Stimulated activated CD4-positive, alpha-beta T cell treated with anti-CD3 and anti-CD28 coated beads, Interleukin-15, amount 100 ng/mL, for 48 hours (primary cell): ENCODE measurements at places on chromosomes 16 and 17.
A peak's percentile ranks its signal among the peaks of the same experiment; 100 is the strongest.

DNA sequence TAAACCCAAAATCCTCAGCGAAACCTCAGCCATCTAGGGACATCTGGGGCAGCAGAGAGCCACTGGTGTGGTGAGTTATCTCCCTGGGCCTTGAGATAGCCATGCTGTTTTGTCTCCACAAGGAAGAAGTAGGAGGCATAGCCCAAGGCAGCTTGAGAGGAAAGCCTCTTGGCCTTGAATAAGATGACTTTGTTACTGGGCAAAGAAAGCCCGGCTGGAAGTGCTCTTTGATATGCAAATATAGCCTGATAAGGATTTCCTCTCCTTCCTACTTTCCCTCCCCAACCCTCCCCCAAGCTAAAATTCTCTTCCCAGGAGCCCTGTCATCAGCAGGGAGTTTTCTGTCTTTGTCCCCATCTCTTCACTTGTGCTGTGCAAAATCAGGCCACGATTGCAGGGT is 694.4 kb downstream of the MAF start:
- no peak for DNase-seq

DNA sequence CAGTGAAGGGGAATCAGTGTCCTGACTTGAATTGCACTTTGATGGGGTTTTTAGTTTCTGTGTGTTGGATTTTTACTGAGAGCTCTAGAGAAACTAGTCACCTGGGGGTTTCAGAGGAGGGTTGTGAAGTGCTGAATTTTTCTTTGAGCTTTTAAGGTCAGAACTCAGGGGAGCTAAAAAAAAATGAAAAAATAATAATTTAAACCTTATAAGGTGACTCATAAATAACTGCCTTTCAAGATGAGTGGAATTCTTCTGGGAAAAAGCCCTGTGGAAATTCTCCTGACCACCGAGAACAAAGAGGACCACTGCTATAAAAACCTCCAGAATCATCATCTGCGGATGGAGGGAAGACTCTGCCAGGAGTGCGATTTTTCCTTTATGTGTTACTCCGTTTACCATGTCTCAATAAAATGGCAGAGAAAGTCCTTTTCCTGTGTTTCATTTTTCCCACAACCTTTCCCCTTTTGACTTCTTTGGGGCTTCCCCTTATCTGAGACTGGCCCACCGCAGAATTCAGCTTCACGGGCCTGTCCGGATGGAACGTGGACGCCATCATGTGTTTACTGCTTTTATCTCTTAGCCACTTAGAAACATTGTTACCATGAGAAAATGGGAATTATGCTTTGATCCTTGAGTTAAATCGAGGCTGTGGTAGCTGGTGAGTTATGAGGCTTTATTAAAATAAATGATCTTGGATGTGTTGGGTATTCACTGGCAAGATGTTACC is 39.7 kb downstream of the RPTOR start:
- DNase-seq = no peak

GRCh38 chr17:37118366-37119137 is 169.8 kb downstream of the AATF start:
- DNase-seq = no peak

DNA sequence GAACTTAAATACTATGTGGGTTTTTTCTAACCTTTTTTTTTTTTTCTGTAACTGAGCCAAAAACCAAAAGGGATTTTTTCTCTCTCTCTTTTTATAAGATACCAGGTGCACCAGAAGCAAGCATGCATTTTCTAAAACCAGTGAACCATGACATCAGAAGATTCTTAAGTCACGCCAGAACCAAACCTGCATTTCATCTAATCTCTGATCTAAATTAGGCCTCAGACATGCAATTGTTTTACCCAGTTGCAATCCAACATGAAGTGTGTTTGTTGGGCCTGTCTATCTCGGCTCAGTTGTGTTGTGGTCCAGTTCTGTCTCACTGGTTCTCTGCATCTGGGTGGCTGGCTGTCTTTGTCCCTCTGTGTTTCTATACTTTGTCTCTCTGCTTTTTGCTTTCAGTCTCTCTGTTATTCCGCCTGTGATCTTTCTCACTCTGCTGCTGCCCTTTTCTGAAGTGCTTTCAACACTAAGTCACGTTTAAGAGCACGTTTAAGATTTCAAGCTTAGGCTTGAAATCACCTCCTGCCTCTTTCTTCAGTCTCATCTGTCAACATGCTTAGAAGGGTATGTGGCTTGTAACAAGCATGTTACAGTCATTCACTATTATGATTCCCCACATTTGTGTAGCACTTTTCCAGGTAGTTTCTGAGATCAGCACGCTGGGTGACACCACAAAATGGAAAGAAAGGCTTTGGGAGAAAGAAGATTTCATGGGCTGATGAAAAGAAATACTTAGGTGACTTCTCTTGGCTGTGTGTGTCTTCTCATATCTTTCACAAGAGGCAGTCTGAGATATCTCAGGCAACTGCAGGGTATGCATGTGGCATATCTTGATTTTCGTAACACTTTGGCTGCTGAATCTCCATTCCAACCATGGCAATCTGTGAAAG is 488.9 kb downstream of the SHISA9 start:
- no peak for DNase-seq

GRCh38 chr16:1154291-1154886 is 1.5 kb downstream of the CACNA1H start:
- no peak for DNase-seq

- DNase-seq = no peak
These were observed 10.1 kb upstream of the ARHGAP23 start for GRCh38 chr17:38418062-38418692.

DNA sequence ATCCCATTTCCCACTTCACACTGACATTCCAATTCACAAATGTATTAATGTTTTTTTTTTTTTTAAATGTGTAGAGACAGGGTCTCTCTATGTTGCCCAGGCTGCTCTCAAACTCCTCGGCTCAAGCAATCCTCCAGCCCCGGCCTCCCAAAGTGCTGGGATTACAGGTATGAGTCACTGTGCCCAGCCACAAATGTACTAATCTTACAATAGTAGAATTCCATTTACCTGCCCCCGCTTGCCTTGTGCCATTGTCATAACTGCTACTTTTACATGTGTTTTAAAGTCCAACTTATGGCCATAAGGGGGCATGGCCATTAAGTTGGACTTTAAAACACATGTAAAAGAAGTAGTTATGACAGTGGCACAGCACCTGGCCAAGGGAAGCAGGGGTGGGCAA is 4.6 kb downstream of the MMP28 start:
- no peak for DNase-seq

- no peak for DNase-seq
These were observed 32.4 kb upstream of the POLR3E start for GRCh38 chr16:22264786-22265185.

GRCh38 chr17:350706-351448 is 1.7 kb downstream of the RPH3AL start:
- no peak for DNase-seq

DNA sequence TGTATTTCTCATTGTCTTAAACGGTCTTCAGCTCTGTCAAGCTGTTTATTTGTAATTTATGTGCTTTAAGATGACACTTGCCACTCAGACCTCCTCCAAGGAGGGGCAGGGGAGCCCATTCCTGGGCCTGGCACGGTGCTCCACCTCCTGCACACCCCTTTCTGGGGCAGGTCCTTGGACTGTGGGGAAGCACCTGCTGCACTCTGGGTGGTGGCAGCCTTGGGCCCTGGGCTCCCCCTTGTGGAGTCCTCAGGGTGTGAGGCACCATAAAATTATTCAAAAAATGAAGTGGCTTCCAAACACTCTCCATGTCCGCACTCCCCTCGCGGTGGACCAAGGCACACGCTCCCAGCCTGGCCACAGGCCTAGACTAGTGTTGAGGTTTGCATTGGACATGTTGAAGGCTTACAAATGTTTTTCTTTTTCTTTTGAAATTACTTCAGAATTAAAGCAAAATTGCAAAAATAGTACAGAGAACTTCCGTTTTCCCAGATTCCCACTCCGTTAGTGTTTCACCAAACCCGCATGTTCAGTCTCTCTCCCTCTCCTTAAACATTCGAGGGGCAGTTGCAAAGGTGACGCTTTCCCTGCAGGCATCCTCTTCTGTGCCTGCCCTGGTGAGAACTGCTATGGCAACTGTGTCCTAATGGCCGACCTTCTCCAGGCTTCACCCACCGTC is 32.4 kb downstream of the FOXK2 start:
- DNase-seq = peak; percentile 71

- no peak for DNase-seq
These were observed 165.1 kb downstream of the ABCC12 start for GRCh38 chr16:47990676-47991075.

DNA sequence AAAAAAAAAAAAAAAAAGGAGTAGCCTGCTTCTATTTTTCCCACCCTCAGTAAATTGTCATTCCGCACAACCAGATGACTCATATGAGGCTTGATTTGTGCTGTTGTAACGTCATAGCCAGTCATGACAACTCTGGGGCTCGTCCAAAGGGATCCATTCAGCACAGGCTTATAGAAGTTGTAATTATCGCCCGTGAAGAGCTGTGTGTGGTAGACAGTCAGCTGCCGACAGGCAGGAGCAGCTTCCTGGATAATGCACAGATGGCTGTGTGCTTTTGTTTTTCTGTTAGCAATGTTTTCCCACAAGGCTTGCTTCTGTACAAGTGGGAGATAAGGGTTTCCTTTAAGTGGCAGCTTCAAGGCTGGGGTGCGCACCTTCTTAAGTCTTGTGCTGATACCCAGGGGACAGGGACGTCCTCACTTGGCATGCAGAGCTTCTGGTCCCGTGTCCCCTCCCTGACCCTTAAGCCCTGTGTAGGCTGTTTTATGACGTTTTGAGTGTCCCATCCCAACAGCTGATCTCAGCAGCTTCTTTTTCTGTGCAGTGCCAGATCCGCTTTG is 26.0 kb downstream of the SNX29 start:
- DNase-seq = no peak

DNA sequence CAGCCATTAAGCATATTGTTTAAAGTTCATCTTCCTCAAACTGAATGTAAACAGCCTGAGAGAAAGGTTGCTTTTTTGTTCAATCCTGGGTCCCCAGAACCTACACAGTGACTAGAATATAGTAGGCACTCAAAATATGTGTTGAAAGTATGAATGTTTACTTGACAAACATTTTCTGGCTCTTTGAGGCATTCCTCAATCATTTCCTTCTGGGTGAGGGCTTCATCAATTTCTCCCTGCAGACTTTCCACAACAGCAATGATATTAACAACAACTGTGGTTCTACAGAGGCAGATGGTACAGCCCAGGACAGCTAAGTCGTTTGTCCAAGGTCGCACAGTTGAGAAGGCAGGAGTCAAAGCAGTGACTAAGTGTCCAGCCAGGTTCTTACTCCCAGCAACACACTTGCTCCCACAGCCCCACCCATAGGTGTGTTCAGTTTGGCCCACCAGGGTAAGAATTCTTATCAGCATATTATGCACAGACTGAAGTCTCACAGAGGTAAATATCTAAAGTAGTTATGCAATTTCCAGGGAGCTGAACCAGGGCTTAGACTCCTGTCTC is 61.1 kb downstream of the HS3ST3B1 start:
- no peak for DNase-seq

DNA sequence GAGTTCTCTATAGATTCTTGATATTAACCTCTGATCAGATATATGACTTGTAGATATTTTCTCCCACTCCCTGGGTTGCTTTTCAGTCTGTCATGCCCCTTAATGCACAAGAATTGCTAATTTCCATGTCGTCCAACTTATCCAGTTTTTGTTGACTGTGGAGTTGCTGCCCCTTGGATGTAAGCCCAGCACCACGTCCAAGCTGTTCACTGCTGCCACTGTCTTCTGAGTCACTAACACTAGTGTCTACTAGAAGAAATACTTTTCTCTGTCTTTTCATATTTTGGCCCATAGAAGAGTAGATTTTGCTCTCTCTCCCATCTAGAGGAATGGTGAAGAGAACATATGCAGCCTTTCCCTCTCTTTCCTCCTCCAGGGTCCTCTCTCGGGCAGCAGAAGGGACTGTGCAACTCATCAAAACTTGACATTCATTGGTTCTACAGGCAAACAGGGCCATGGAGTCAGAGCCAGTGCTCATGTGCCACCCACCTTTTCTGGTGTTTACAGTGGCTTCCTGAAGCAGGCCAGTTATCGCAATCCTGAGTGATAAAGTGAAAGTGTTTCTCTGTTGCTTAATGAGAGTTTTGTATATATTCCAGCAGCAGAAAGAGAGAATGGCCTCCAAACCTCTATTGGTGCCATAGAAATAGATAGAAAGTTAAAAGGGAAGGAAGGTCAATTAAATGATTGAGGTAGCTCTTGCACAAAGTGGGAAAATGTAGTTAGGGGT is 22.6 kb upstream of the PMP22 start:
- DNase-seq = no peak

DNA sequence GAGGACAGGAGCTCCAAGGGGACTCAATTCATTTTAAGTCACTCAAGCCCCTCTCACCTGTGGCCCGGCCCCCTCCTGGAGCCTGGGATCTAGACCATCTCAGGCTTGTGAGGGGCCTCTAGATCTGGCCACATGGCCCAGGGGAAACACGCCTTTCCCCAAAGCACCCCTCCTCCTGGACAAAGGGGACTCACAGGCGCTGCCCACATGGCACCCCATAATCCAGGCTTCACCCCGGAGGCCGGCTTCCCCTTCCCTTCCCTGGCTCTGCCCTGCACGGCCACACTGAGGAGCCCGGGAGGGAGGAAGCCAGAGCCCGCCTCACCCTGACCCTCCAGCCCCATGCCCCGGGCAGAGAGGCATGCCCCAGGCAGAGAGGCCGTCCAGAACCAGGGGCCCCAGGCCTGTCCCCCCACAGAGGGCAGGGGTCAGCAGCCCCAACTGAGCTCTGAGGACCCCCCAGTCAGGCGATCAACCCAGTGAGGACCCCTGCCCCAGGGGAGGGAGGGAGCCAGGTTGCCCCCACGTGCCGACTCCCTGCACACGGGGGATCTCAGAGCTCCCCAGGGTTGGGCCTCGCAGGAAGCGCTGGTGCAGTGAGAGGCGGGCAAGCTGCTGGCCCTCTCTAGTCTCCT is 10.9 kb downstream of the HS3ST6 start:
- no peak for DNase-seq

DNA sequence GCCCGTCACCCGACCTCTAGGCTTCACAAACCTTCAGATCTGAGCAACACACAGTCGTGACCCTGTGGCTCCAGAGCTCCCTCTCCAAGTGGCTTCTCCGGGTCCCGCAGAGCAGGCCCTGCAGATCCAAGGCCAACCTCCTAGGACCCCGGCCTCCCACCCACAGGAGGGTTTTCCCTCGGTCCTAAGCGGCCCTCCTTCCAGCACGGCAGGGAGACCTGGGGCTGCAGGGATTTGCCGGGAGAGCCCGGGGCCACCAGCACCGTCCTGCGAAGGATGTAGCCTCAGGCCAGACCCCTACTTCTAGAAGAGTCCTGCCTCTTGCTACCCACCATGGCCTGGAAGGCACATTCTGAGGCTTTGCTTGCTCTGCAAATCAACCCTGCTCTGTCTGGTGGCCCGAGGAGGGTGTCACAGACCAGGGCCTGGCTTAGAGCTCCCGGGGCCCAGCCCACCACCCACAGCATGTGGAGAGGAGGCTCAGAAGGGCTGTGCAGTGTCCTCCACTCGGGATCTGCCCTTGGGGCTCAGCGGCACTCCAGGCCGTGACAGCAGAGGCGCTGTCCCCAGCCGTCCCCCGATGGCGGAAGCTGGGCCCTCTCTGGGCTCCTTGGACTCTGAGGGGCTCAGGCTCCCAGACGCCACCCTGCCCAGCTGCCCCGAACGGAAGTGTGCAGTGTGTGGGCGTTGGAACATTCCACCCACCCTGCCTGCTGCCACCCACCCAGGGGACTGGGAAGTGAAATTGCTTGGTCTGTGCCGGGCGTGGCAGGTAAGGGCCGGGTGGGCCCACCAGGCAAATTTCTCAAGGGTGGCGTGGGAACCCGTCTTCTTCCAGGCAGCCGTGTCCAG is 28.8 kb upstream of the ACSF3 start:
- DNase-seq = no peak

GRCh38 chr16:89363621-89364393 is 126.6 kb downstream of the ANKRD11 start:
- no peak for DNase-seq
